ENCODE measurements at places on chromosomes 16 and 17.
A peak's percentile ranks its signal among the peaks of the same experiment; 100 is the strongest.

DNA sequence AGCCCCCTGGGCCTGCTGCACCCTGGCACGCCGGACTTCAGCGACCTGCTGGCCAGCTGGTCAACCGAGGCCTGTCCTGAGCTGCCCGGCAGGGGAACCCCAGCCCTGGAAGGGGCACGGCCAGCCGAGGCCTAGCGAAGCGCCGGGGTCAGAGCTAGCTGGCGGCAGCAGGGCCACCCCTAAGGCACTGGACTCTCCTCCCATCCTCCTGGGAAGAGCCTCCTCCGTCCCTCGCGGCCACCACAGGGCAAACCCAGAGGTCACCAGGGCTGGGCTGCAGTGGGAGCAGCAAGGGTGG is 2.3 kb downstream of the PERCC1 start:
- DNase-seq = no peak

GRCh38 chr16:7315813-7316212 is 16.8 kb upstream of the RBFOX1 start:
- DNase-seq = no peak

GRCh38 chr17:57619061-57619937 is 125.8 kb downstream of the CCDC182 start:
- no peak for DNase-seq

DNA sequence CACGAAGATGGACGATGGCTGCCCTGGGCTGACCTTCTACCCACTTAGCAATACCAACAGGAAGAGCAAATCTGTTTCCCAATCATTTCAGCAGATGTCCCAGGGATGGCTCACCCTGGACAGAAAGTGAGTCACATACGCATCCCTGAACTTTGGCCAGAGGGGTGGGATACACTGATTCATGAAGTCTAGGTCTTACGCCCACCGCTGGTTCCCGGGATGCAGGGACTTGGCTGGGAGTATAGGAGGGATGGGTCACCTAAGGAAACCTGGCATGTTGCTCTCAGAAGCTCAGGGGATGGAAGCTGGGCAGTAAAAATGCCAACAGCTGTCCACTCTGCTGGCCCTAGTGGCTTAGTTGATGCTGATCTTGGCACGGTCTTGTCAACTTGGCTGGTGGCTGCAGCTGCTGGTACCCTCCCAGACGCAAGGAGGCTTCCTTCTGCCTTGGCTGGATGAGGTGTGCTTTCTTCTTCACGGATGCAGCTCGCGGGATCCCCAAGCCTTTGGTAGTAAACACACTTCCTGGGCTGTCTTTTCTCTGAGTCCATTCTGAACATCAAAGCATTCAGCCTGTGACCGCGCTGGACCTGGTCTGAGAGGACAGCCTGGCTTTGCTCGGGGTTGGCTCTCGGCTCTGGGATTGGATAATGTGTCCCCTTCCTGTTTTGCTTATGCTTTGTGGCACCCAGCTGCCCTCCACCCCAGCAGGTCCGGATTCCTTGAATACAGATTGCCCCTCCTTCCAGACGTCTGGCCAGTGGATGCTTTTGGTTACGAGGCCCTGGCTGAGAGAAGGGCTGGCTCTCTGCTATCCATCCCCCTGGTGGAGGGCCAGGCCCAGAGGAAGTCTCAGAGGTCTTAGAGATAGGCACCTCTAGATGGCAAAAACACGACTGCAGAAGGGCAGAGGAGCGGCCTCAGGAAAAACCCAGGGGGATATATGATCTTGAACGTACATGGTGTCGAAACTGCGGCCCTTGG is 71.5 kb downstream of the RAP1GAP2 start:
- DNase-seq = no peak

DNA sequence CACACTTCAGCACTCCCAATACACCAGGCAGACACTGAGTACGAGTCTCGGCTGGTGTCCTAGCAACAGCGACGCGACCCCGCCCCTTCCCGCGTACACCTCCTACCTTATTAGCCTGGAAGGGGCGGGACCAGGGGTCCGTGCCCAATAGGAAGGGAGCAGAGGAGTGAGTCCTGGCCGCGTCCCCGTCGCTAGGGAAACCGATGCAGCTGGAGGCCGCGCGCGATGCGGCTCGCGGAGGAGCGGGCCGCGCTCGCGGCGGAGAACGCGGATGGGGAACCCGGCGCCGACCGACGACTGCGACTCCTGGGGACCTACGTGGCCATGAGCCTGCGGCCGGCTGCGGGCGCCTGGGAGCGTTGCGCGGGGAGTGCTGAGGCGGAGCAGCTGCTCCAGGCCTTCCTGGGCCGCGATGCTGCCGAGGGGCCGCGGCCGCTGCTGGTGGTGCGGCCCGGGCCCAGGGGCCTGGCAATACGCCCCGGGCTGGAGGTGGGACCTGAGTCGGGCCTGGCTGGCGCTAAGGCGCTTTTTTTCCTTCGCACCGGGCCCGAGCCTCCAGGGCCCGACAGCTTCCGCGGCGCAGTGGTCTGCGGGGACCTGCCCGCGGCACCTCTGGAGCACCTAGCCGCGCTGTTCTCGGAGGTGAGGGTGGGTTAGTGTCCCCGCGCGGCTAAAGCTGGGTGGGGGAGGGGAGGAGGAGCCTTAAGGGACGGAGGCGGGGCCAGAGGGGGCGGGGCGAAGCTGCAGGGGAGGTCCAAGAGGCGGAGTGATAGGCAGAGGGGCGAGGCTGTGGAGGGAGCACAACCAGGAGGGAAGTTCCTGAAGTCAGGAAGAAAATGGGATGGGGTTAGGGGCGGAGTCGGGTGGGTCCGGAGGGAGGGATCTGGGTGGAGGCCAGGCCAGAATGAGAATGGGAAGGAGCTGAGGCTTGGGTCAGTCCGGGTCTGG is at the start of gene DNAH9:
Gene DNAH9, plus strand, starts transcription at position 197 of the 948 bp plus-strand sequence. Its CDS starts 29 bp downstream, at position 226.
- DNase-seq = peak; percentile 88

DNA sequence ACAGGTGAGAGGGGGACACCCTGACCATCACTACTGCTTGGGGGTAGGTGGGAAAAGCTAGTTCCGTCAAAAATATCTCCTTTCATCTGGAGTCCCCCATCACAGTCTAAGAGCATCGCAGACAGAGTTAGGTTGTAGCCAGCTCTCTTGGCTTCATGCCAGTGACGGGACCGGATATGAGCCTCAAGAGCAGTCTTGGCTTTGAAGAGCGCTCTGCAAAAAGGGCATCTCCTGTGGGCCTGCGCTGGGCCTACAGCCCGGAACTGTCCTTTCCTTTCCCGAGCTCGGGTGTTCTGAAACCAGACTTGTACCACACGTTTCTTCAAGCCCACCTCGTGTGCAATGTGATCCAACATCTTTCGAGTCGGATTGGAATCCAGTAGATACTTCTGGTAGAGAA is 253.6 kb downstream of the ZFHX3 start:
- no peak for DNase-seq

DNA sequence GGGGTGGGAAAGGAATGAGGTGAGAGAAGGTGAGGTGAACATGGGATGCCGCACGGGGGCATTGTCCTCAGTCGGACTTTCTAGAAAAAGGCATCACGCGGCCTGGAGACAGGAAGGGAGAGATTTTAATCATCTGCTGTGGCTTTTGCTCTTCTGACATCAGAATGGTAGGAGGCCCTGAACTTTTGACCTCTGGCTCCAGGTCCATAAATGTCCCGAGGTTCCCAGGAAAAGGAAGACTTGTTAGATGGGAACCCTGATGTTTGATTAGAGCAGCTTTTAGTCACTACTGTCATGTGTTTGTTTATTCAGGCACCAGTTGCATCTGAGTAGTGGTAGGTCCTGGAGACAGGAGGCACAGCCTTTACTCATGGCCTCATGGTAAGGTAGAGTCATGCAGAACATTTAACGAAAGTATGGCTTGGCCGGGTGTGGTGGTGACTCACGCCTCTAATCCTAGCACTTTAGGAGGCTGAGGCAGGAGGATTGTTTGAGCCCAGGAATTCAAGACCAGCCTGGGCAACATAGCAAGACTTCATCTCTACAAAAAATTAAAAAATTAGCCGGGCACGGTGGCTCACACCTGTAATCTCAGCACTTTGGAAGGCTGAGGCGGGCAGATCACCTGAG is 203.1 kb downstream of the MSI2 start:
- DNase-seq = no peak

- no peak for DNase-seq
Observed at GRCh38 chr16:87044032-87044382, 273.2 kb downstream of the C16orf95 start.

- DNase-seq = peak; percentile 83
Observed at GRCh38 chr16:57372372-57373116, at the start of gene CX3CL1. CX3CL1 (plus strand) TSS chr16:57372490; CDS start chr16:57372569, 79 bp downstream.

DNA sequence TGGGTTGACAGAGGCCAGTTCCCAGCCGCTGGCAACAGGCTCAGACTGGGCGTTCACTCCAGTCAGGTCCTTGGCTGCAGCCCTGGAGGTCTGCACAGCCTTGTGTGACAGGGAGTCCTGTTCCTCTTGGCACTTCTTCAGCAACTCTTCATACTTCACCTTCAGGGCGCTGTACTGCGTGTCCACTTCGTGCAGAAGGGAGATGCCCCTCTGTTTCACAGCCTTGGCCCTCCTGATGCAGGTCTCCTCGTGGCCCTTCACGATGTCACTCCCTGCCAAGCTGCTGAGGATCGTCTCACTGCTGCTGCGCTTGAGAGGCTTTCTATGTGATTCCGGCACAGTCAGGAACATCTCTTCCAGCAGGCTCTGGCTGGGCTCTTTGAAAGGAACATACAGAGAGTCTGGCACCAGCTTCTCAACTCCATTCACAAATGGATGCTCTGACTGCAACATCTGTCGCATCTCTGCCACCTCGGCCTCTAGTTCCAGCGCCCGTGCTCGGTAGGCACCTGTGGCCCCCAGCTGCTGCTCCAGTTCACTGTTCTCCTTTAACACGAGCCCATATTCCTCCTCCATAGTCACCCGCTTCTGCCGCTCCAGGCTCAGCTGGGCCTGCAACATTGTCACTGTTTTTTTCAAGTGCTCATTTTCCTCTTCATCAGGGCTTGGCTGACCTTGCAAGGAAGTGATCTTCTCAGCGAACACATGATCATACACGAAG is 27.2 kb downstream of the CDR2 start:
- DNase-seq = no peak

DNA sequence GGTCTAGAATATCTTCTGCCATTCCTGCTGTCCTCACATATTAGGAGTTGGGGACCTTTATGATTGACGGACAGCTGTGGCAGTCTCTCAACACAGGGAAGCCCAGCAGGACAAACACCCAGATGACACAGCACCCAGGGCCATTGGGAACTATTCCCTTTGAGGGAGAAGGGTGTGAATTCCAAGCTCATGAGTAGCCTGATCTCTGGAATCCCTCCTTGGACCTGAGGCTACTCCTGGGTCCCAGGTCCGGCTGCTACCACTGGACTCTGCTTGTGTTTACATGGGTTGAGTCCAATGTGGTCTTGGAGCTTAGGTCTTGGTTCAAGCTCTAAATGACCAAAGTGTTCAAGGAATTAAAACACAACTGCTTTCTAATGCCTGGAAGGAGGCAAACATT is 78.9 kb downstream of the SLC6A2 start:
- no peak for DNase-seq

- DNase-seq = no peak
Observed at GRCh38 chr16:54587176-54587515, 300.6 kb upstream of the IRX3 start.

DNA sequence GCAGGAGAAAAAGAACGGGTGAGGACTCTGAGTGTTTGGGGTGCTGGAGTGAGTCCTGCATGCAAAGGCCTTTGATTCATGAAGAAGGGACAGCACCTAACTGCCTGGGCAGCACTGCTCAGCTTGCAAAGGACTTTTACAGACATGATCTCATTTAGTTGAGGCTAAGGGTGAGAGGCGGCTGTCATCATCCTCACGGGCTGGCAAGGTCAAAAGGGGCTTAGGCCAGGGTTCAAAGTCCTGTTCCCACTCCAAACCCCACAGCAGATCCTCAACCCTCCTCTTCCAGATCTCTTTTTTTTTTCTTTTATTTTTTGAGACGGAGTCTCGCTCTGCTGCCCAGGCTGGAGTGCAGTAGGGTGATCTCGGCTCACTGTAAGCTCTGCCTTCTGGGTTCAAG is 4.8 kb downstream of the RHBDF2 start:
- no peak for DNase-seq

DNA sequence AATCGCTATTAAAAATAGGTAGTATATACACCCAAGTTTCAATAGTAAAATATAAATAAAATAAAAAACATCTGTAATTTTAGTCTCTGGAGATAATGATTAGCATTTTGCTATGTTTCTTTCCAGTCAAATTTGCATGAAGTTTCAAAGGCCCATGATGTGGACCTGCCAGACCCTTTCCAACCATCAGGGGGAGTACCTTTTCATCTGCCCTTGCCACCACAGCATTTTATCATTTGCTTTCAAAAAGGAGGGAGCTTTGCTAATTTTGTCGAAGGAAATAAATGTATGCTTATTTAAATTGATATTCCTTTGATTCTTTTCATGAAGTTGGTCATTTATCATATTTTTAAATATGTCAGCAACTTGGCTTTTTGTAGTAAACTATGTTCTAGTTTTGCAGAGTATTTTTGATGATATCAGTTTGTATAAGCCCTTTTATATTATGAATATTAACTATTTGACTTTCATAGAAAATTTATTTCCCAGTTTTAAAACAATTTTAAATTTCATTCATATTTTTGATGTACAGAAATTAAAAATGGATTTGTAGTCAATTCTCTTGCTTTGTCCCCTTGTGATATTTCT is 115.2 kb upstream of the NETO2 start:
- no peak for DNase-seq

DNA sequence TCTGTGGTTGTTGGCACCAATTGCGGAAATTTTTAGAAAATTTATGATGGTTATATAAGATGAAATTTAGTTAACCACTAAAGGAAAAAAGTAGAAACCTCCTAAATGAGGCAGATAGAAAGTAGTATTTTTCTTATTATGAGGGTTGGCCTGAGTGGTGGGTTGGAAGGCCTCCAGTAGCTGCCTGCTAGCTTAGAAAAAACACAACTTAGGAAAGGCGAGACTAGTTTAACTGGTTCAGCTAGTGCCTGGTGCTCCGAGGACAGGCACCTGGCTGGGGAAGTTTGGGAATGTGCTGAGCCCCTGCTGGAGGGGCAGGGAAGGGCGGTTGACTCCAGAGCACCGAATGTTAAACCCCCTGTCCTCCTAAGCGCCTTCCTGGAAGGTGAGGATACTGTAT is 19.9 kb downstream of the LDHD start:
- DNase-seq = no peak

GRCh38 chr17:50348522-50349242 is 2.8 kb downstream of the XYLT2 start:
- DNase-seq = no peak

GRCh38 chr16:75589306-75589705 is 23.1 kb downstream of the GABARAPL2 start:
- DNase-seq = no peak

- DNase-seq = no peak
Observed at GRCh38 chr17:43873091-43873490, 26.1 kb downstream of the CD300LG start.

DNA sequence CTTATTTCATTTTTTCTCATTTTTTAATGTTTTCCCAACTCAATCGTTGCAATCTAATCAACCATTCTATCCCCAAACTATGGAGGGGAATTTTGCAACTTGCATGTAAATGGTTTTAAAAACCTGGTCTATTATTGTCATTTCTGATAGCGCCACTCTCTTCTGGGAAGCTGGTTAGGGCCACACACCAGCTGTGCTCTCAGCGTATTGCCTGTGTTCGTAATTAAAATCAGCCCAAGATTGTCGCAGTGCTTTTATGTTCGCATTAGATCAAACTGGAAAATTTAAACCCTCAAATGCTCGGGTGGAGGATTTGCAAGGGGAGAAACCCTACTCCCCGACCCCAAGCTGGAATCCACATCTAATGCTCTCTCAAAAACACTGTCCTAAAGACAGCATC is 123.5 kb upstream of the CACNG5 start:
- DNase-seq = no peak
